Glutamatergic neuron (in vitro differentiated cells): ENCODE measurements at places on chromosomes 16 and 17. TPM values are rescaled to one million over a fixed set of nuclear protein-coding genes. Genes with fewer than 3 reads are reported as not detected.
A peak's percentile ranks its signal among the peaks of the same experiment; 100 is the strongest.

ZNF629 gene
- 42.5 TPM for total RNA-seq

TBC1D26 gene
- total RNA-seq = 2.4 TPM

C16orf96 gene
- total RNA-seq = 0.83 TPM

GRCh38 chr17:10843811-10844210 lies 5.9 kb upstream of the PIRT start:
- DNase-seq = no peak

DNA sequence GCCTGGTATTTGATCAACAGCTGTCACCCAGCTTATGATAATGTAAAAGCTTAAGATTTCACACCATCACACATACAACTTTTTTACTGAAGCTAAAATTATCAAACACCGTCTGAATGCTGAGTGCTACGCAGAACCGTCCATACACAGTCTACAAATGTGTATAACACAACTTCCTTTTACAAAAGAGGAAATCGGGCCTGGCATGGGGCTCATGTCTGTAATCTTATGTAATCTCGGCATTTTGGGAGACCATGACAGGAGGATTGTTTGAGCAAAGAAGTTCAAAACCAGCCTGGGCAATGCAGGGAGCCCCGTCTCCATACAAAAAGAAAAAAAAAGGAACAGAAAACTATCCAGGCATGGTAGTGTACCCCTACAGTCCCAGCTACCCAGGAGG lies 19.6 kb upstream of the QRICH2 start:
- DNase-seq = no peak

- DNase-seq = no peak
Measured at GRCh38 chr16:74893541-74893940, 91.4 kb downstream of the WDR59 start.

- DNase-seq = no peak
Measured at GRCh38 chr16:73329358-73330286, 281.7 kb upstream of the ZFHX3 start.

DNA sequence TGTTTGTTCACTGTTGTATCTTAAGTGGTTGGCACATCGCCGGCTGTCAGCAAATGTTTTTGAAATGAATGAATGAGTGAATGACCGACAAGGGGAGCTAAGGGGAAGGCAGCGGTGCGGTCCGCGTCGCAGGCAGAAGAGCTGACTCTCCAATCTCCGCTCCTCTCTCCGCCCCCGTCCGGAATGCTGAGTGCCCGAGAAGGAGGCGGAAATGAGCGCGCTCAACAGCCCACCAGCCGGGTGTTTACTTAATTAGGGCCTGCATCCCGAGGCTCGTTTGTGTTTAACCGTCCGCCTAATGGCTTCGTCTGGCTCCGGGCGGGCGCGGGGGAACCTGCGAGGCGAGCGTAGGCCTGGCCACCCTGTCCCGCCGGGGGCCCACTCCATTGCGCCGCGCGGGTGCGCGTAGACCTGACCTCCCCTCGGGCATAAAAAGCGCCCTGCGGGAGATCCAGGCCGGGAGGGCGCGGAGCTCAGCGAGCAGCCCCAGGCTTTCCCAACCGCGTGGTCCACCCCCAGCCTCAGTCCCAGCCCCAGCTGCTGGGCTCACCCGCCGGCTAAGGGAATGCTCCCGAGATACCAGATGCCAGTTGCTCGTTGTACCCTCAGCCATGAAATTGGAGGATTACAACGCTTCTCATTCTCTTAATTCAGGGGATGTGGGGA lies 2.5 kb upstream of the CDH3 start:
- peak; percentile 65 for DNase-seq

CPHXL gene
- total RNA-seq = not detected

DNA sequence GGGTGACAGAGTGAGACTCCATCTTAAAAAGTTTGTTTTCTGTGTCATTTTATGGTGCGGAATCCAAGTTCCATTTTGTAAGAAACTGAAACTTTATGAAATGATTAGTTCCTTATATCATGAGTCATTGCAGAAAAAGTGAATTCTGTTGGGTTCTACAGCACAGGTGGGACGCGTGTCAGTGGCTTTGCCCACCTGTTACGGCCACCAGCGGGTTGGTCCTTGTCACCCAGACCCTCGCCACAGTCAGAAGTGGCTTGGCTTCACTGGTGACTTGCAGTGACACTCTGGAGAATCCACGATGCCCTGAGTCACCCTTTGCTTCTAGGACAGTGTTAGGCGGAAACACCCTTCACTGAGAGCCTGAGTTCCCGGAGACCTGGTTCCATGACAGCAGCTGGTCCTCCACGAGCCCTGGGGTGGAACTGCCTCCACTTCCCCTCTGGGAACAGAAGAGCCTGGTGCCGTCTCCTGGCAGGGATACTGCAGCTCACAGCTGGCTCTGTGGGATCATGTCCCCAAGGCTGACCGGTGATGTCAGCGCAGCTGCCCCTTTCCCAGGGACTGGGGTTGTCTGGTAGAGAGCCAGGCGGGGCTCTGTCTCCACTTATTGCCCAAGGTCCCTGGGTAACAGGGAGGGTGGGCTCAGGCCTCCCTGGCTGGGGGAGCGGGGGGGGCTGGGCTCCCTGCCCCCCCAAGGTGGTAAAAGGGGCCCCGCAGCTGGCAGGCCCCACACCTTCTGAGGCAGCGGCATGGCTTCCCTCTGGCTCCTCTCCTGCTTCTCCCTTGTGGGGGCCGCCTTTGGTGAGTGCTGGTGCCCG lies at the start of gene CTRB1:
TSS of gene CTRB1 (plus strand) at position 733 of the 821 bp plus-strand sequence. CDS start at position 753, 20 bp downstream.
- DNase-seq = no peak

ZNF624 gene
- 11.2 TPM for total RNA-seq

GRCh38 chr16:87288753-87289362 lies 28.3 kb downstream of the C16orf95 start:
- no peak for DNase-seq

ETV4 gene
- total RNA-seq = not detected

DNA sequence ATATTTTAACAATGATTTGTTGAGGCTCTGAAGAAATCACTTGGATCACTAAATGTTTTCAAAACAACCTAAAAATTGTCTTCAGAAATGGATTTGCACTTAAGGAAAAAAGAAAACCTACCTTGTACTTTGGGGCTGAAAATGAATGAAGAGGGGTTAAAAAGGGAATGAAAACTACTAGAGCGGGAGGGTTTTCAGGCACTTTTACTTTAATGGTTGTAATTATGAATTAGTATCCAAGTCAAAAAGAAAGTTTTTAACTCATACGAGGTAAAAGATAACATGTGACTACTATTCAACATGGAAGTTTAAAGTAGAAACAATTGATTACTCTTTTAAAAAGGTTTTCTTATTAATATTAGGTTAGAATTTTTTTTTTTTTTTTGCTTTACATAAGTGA lies 5.1 kb downstream of the IGF2BP1 start:
- DNase-seq = no peak

ZSCAN10 gene
- total RNA-seq = 0.74 TPM

GRCh38 chr17:49989518-49989880 lies 5.5 kb downstream of the DLX3 start:
- DNase-seq = no peak

KCNJ18 gene
- not detected for total RNA-seq

ZNF385C gene
- total RNA-seq = 1.5 TPM

GRCh38 chr17:70968302-70968701 lies 799.0 kb downstream of the KCNJ2 start:
- DNase-seq = no peak

DNA sequence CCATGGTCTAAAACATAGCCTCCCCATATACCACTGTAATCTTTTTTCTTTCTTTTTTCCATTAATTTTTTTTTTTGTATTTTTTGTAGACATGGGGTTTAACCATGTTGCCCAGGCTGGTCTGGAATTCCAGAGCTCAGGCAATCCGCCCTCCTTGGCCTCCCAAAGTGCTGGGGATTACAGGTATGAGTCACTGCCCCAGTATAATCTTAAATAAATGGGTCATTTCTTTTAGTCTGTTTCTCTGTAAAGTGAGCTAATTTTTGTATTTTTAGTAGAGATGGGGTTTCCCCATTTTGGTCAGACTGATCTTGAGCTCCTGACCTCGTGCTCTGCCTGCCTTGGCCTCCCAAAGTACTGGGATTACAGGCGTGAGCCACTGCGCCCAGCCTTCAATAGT lies 5.7 kb upstream of the NME1 start:
- DNase-seq = no peak

- DNase-seq = no peak
Measured at GRCh38 chr16:14133907-14134306, 62.8 kb downstream of the MRTFB start.

MYLK3 gene
- total RNA-seq = 0.49 TPM

DNA sequence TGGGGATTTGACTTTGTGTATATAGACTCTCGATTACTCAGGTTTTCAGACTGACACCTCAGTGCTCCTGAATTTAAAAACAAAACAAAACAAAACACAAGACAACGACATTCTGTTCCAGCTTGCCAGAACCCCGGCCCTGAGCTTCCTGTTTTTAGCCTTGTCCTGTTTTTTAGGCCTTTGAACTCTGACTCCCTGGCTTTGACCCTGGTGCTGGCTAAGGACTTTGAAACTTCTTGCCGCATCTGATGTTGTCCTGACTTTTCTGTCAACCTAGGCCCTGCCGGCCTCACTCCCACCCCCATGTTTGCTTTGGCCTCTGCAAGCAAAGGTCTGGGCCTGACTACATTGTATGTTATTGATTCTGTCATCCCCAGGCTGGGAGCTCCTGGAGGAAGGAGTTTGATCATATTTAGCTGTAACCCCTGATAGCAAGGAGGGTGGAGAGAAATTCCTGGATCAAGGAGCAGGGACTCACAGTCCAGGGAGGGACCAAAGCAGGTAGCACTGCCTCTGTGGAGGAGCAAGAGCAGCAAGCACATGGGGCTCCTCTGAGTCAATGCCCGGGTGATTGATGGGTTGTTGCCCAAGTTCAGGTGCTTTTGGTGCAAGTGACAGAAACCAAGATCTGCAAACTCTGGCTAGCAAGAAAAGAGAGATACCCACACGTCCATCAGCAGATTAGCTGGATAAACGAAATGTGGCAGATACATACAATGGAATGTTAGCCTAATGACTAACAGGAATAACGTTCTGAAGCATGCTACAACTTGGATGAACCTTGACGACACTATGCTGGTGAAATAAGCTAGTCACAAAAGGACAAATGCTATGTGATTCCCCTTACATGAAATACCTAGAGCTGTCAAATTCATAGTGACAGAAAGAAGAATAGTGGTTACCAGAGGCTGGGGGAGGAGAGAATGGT lies 7.7 kb downstream of the CCL16 start:
- DNase-seq = no peak

DNA sequence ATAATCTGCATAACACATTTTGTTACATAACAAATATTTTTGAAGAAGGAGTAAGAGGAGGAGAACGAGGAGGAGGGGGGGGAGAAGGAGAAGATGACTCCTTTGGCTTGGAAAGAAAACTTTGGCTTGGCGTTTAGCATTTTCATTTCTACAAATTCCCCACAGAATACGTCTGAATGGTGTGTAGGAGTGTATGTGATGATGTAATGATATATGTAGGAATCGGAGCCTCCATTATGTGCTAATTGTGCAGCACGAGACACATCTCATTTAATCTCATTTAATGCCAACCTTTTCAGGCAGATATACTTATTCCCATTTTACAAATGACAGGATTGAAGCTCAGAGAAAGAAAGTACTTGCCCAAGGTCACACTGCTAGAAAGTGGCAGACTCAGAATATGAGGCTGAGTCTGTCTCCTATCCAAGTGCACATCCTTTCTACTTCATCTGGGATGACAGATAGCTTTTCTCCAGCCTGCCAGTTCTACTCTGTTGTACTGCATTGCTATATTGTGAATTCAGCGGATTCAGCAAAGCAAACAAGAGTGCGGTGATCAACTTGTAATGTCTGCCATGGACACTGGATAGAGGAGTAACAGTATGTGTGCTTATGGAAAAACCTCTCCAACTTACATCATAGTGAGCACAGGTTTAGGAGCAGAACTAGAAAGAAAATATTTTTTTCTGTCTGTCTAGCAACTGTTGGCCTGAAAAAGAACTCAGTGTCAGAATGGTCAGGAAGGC lies 10.4 kb upstream of the SLC47A2 start:
- DNase-seq = no peak

DNA sequence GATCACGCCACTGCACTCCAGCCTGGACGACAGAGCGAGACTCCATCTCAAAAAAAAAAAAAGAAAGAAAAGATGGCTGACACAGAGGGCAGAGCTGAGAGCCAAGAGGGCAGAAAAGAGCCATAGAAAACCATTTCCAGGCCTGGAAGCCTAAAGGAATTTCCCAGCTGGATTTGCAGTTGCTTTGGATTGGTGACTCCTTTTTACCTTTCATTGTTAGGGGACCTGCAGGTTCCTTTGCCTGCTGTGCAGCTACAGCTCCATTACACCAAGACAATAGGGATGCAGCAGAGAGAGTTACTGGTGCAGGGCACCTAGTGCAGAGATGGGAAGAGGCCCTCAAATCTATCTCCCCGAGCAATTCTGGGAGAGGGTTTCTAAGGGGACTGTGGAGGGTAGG lies 18.4 kb downstream of the ZNF668 start:
- DNase-seq = no peak
